Mucosa of gallbladder (tissue), 1 donor: ENCODE measurements at places on chromosomes 2 and 18. TPM values are rescaled to one million over a fixed set of nuclear protein-coding genes. Genes with fewer than 3 reads are reported as not detected.

Gene FAM110C
- total RNA-seq: 41.8 TPM

Gene MREG
- total RNA-seq: 9.2 TPM

Gene PIAS2
- 32.1 TPM for total RNA-seq

Gene PTPRM
- total RNA-seq: 61.5 TPM

Gene ZNF804A
- 4.1 TPM for total RNA-seq

Gene TANK
- total RNA-seq: 55.0 TPM

Gene TWIST2
- 5.9 TPM for total RNA-seq
